Memory B cell (primary cell): ENCODE measurements at places on chromosomes 11 and 22.

GRCh38 chr11:105033343-105033742 lies 1.6 kb downstream of the CASP1 start:
- H3K27me3 ChIP-seq: no peaks in the 10 kb centered on the region
- no peak for DNase-seq
- H3K27ac ChIP-seq: peak overlapping the region; percentile 91
- H3K4me1 ChIP-seq: peaks cover 27% of the 10 kb centered on the region
- H3K36me3 ChIP-seq: peaks cover 36% of the 10 kb centered on the region

- H3K4me1 ChIP-seq: peaks cover 3% of the 10 kb centered on the region
- peaks cover 5% of the 10 kb centered on the region for H3K27me3 ChIP-seq
- no peak for DNase-seq
- H3K4me3 ChIP-seq: no peak overlapping the region
Measured at GRCh38 chr22:35677460-35678187, 29.4 kb downstream of the APOL6 start.

- H3K36me3 ChIP-seq: no peaks in the 10 kb centered on the region
- no peak for DNase-seq
- no peak overlapping the region for H3K4me3 ChIP-seq
- H3K27me3 ChIP-seq: peaks cover 15% of the 10 kb centered on the region
Measured at GRCh38 chr11:114281388-114281956, 14.7 kb upstream of the NNMT start.

- H3K4me3 ChIP-seq: no peak overlapping the region
- H3K27ac ChIP-seq: no peak overlapping the region
- H3K36me3 ChIP-seq: no peaks in the 10 kb centered on the region
- H3K4me1 ChIP-seq: peaks cover 13% of the 10 kb centered on the region
Measured at GRCh38 chr22:33051960-33052839, 6.0 kb downstream of the SYN3 start.

GRCh38 chr22:30015229-30015797 lies 65.0 kb upstream of the HORMAD2 start:
- no peak overlapping the region for H3K27ac ChIP-seq
- no peaks in the 10 kb centered on the region for H3K4me1 ChIP-seq
- no peak overlapping the region for H3K4me3 ChIP-seq
- no peak for DNase-seq

- H3K27ac ChIP-seq: peak overlapping the region; percentile 73
- H3K4me3 ChIP-seq: peak overlapping the region; percentile 76
- no peaks in the 10 kb centered on the region for H3K27me3 ChIP-seq
- peak; percentile 30 for DNase-seq
Measured at GRCh38 chr11:25981998-25982397, 349.9 kb upstream of the ANO3 start.

GRCh38 chr11:16883174-16883573 lies 131.0 kb downstream of the PLEKHA7 start:
- H3K36me3 ChIP-seq: no peaks in the 10 kb centered on the region
- H3K4me1 ChIP-seq: no peaks in the 10 kb centered on the region
- H3K27me3 ChIP-seq: no peaks in the 10 kb centered on the region
- H3K4me3 ChIP-seq: no peak overlapping the region

DNA sequence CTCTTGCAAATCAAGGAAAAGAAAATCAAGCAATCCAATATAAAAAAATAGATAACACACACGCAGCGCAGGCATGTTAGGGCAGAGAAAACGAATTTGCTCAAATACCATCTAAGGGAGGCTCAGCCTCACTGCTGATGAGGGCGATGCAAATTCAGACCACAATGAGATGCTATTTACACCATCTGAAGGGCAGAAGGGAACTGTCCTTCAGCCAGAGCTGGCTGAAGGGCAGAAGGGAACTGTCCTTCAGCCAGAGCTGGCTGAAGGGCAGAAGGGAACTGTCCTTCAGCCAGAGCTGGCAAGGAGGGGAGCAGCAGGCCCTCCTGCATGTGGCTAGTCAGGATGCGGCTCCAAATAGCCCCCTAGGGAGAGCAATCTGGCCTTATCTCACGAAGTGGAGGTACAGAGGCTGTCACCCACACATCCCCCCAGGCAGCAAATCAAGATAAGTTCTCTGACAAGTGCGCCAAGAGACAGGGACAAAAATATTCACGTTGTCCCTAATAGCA lies 7.6 kb upstream of the SLC39A13 start:
- peak overlapping the region; percentile 87 for H3K27ac ChIP-seq
- no peak for DNase-seq
- H3K27me3 ChIP-seq: no peaks in the 10 kb centered on the region
- H3K36me3 ChIP-seq: no peaks in the 10 kb centered on the region
- H3K4me1 ChIP-seq: peaks cover 30% of the 10 kb centered on the region

DNA sequence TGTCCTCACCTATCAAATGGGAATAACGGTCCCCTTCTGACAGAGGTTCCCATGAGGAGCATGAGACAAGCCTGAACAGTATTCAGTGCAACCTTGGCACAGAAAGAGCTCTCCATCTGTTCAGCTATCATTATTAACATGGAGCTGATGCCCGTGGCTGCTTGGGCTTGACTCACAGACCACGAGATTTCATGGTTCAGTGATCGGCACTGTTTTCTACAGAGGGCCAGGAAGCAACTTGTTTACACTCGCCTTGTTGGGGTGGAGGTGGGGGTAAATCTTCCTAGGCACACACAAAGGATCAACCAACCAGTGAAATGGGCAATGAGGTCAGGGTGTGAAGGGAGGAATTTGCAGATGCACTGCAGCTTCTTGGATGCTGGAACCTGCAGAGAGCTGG lies 88.2 kb downstream of the CWC15 start:
- H3K4me3 ChIP-seq: no peak overlapping the region
- H3K4me1 ChIP-seq: peaks cover 3% of the 10 kb centered on the region
- peaks cover 1% of the 10 kb centered on the region for H3K27me3 ChIP-seq
- H3K36me3 ChIP-seq: no peaks in the 10 kb centered on the region
- no peak overlapping the region for H3K27ac ChIP-seq
